ENCODE measurements at places on chromosomes 2 and 18. TPM values are rescaled to one million over a fixed set of nuclear protein-coding genes. Genes with fewer than 3 reads are reported as not detected.

SLC11A1 gene
- polyA plus RNA-seq: 0.54 TPM

B3GNT7 gene
- 22.0 TPM for polyA plus RNA-seq

ADRA2B gene
- polyA plus RNA-seq: 1.5 TPM

FSIP2 gene
- polyA plus RNA-seq: 0.07 TPM

CCDC141 gene
- 0.27 TPM for polyA plus RNA-seq

LBX2 gene
- 5.8 TPM for polyA plus RNA-seq

AP1S3 gene
- polyA plus RNA-seq: 7.4 TPM

PDIA6 gene
- polyA plus RNA-seq: 45.9 TPM

DNAH7 gene
- under 0.01 TPM for polyA plus RNA-seq

ZNF532 gene
- 23.4 TPM for polyA plus RNA-seq

POTEI gene
- polyA plus RNA-seq: not detected

ANKRD36C gene
- polyA plus RNA-seq: 2.8 TPM

SLC14A1 gene
- polyA plus RNA-seq: not detected

DCDC2C gene
- not detected for polyA plus RNA-seq

DSEL gene
- polyA plus RNA-seq: 0.27 TPM

SP5 gene
- 5.9 TPM for polyA plus RNA-seq

SLC35F5 gene
- 23.0 TPM for polyA plus RNA-seq

SLC8A1 gene
- 2.4 TPM for polyA plus RNA-seq

LONRF2 gene
- not detected for polyA plus RNA-seq

PFN4 gene
- 0.27 TPM for polyA plus RNA-seq

POU3F3 gene
- polyA plus RNA-seq: 0.04 TPM

AQP12A gene
- 1.2 TPM for polyA plus RNA-seq

CRYGD gene
- polyA plus RNA-seq: not detected

FAM228A gene
- polyA plus RNA-seq: not detected

DIPK1C gene
- 0.10 TPM for polyA plus RNA-seq

KCNIP3 gene
- 2.6 TPM for polyA plus RNA-seq

SLC4A5 gene
- 0.59 TPM for polyA plus RNA-seq

PSMA8 gene
- polyA plus RNA-seq: not detected

Data from small intestine (tissue), 16 donors.